NCI-H226 (cell line): ENCODE measurements at places on chromosomes 6 and 20.

DNA sequence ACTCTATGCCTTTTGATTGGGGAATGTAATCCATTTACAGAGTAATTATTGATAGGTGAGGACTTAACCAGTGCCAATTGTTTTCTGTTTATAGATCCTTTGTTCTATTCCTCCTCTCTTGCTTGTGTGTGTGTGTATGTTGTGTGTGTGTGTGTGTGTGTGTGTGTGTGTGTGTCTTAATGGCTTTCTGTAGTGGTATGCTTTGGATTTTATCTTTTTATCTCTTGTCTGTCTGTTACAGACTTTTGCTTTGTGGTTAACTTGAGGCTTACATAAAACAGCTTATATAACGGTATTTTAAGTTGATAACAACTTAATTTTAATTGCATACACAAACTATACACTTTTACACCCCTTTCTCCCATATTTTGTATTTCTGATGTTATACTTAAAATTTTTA lies 54.7 kb downstream of the CDC5L start:
- DNase-seq = no peak

- no peak for DNase-seq
Observed at GRCh38 chr6:19945843-19946358, 108.7 kb downstream of the ID4 start.

DNA sequence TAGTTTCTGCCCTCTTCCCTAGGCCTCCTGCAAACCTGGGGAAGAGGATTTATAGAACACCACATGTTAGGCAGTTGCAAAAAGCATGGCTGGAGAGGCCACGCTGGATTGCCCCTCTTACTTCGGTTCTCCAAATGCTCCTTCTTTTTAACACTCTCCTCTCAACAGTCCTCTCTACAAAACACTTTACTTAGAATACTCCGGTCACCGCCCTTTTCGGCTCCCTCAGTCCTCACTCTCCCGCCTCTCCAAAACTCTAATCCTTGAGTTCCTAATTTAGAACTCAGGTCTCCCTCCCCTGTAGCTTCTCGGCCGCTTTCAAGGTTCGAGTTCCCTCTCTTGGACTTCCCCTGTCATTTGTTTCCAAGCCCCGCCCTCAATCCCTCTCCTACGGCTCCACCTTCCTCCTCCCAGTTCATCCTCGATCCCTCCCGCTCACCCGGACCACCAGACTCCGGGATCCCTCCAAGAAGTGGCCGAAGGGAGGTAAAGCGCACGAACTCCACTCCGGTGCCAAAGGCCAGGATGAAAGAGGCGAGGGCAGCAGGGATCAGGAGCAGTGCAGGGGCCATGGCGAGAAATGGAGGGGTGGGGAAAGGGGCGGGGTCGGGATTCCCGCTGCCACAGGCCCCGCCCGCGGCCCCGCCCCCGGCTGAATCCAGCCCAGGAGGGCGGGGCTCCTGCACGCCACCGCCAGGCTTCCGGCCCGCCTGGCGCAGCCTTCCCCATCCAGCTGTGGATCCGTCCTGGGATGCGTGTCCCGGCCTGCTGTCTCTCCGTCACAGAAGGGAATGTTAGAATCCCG lies at the start of gene NRM:
NRM (minus strand) TSS at position 582 of the 805 bp plus-strand sequence; CDS start at position 572, 10 bp downstream.
- DNase-seq = peak; percentile 66

- no peak for DNase-seq
Observed at GRCh38 chr20:1844325-1845162, 50.7 kb upstream of the SIRPA start.
